ENCODE measurements at places on chromosomes 6 and 20.
A peak's percentile ranks its signal among the peaks of the same experiment; 100 is the strongest.

DNA sequence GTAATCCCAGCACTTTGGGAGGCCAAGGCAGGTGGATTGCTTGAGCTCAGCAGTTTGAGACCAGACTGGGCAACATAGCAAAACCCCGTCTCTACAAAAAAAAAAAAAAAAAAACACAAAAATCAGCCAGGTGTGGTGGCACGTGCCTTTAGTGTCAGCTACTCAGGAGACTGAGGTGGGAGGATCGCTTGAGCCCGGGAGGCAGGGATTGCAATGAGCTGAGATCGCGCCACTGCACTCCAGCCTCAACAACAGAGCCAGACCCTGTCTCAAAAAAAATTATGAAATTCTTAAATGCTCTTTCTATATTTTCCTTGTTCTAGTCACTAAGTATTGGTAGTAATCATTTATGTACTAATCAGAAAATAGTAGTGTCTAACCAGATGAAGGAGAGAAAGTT lies 30.6 kb downstream of the SYTL3 start:
- no peak for DNase-seq

DNA sequence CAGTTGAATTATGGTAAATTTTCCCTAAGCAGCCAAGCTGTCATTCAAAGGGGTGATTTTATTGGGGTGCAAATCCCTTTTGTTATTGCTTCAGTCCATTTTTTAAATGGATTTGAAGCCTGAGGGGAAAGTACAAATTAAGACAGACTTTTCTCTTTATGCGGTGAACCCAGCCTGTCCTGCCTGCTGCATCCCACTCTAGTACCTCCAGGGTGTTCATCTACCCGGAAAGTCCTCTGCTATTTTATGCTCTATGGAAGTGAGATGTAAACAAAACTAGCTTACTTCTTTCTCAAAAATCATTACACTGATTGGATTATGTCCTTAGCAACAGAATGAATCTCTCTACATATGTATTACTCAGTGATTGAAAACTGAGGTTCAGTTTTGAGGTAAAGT lies 1088.9 kb upstream of the CITED2 start:
- DNase-seq, result peak; percentile 42

GRCh38 chr6:41739041-41739440 lies 3.6 kb upstream of the TFEB start:
- no peak for DNase-seq

GRCh38 chr6:89346433-89346832 lies 6.1 kb downstream of the UBE2J1 start:
- DNase-seq, result no peak

- no peak for DNase-seq
These were observed 246.2 kb downstream of the PRKN start for GRCh38 chr6:162481320-162481719.
